SK-N-SH treated with all-trans-retinoic acid at 6 μM for 48 hours (cell line): ENCODE measurements at places on chromosomes 7 and 10.

GRCh38 chr7:27118580-27118979, 12.0 kb downstream of the HOXA4 start:
- no peak for ATAC-seq

DNA sequence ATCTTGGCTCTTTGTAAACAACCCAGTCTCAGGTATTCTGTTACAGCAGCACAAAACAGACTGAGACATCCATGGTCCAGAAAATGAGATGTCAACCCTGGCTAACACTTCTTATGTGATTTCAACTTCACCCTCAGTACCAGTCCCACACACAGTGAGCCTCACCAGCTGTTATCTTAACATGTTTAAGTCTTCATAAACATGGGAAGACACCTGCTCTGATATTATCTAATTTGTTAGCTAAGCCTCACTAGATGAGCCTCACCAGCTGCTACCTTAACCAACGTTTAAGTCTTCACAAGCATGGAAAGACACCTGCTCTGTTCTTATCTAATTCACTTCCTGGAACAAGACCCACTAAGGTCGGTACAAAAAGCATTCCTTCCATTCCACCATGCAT, 130.8 kb downstream of the CALN1 start:
- no peak for ATAC-seq

- ATAC-seq = no peak
Measured at GRCh38 chr7:8015100-8015745, 46.6 kb downstream of the GLCCI1 start.

DNA sequence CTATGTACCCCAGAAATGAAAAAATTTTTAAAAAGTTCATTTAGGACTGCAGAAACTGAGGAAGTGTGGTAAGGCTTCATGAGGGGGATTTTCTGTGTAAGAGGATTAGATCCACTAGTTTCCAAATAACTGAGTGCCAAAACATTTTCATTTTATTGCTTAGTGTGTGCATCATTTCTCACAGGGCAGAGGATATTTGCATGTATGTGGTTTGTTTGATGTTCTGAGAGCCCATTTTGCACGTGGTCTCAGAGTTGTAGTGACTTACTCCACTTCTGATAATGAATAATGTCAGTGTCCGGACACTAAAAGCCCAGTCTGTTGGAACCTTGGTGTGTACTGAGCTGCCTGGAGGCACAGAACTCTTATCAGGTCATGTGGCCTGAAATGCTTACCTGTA, 299.9 kb downstream of the AUTS2 start:
- no peak for ATAC-seq

DNA sequence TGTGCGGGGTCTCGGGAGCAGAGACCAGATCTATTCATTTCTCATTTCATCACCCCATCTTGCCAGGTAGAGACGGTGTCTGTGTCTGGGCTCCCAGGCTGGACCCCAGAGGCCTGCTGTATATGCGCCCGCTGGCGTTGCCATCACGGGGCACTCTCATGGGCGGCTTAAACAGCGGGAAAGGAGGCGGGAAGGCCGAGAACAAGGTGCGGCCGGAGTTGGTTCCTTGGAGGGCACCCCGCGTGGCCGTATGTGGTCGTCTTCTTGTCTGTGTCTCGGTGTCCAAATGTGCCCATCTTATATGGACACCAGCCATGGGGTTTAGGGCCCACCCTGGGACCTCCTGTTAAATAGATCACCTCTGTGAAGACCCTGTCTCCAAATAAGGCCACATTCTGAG, 2.1 kb upstream of the CFAP46 start:
- no peak for ATAC-seq

DNA sequence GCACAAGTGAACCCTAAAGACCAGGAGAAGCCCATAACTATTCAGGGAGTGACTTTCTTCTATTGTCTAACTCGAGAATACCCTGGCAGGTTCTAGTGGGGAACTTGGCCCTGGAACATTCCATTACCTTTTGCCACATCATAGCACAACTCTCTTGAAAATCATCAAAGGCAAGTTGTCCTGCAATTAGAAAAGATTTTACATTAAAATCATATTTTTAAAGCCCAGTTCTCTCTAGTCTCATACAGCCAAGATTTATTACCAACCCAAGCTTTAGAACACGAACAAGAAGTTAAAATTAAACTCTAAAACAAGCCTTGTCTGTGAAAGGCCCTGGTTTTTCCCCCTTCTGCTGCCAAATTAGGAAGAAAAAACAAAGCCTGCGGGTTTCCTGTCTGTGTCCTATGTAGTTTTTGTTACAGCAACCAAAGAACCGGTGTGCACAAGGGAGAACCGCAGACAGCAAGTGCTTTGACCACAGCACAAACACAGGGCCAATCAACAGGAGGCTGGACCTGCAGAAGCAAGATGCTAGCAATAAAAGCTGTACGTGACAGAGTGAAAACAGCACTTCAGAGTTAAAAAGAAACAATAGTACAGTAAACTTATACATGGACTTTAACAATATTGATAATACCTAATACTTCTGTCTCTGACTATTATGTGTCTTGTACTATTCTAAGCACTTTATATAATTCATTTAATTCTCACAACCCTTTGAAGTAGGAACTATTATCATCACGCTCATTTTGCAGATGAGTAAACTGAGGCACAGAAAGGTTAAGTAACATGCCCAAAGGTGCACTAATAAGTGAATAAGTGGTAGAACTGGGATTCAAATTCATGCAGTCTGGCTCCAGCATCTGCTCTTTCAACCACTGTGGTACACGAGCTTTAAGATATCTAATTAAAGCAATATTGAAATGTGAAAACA, 65.8 kb downstream of the STK17A start:
- peak; percentile 5 for ATAC-seq

DNA sequence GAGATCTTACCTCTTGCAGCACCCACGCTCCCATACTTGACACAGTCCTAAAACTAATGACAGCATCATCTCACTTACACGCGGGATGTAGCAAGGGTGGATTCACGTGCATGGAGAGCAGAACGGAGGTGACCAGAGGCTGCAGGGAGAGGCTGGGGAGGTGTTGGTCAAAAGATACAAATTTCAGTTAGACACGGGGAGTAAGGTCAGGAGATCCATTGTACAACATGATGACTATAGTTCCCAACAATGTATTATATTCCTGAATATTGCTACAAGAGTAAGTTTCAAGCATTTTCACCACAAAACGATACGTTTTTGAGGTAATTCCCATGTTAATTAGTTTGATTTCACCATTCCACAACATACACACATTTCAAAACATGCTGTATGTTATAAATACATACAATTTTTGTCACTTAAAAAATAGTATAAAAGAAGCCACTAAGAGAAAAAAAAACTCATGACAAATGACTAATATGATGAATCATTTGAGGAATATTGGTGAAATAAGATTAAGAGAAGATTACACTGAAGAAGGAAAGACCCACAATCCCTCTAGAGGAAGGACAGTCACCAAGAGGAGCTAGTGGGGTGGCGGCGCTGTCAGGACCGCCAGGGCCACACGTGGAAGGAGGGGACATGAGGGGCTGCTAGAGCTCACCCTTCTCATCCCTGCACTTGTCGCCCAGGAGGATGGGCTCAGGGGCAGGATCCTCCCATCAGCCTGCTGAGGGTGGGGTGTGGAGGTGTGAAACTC, 49.4 kb upstream of the EGFR start:
- ATAC-seq = no peak

GRCh38 chr7:2416063-2416462, 12.7 kb downstream of the CHST12 start:
- ATAC-seq = no peak

DNA sequence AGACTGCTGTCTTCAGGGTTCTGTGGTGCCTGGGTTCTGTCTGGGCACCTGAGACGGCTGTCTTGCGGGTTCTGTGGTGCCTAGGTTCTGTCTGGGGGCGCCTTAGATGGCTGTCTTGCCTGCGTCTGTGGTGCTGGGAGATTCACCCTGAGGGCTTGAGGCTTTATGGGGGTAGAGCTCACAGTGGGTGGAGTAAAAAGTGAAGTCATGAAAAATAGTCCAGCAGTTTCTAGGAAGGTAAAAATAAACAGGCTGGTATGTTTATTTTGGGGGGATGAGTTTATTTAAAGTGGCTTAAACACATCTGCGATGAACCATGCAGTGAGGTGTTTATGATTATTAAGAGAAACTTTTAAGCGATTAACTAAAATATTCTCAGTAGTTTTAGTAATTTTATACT, 64.2 kb downstream of the NKX6-2 start:
- ATAC-seq = no peak

- ATAC-seq = no peak
Measured at GRCh38 chr10:61605221-61605620, 57.5 kb upstream of the CABCOCO1 start.

DNA sequence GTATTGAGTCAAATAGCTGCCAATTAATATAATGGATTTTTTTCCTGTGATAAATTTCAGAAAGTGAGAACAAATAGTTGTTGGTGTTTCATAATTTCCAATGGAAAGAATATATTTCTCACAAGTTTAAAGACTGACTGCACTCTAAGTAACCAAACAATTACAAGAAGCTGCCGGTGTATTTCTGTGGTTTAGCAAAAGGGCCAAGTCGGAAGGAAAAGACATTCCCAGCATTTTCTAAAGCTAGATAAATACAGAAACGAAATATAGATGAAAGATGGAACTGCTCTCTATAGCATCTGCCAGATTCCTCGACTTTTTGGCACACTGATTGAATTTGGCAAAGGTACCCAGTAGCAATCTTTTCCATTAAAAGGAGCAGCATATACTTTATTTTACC, 92.7 kb upstream of the MKX start:
- no peak for ATAC-seq

GRCh38 chr7:1232103-1232466, 587 bp upstream of the UNCX start:
- ATAC-seq = no peak

DNA sequence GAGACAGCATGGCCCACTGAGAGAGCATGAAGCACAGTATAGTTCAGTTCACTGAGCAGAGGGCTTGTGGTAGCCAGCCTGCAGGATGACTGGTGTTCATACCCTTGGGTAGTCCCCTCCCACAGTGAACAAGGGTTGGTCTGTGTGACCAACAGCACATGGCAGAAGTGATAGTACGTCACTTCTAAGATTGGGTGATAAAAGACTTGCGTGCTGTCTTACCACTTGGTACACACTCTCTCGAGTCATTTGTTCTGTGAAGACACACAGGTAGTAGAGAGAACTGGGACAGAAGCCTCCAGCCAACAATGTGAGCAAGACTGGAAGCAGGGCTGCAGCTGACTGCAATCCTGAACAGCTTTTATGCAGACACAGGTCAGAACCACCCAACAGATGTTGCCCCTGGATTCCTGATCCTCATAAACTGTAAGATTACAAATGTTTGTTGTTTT, 14.6 kb downstream of the EPC1 start:
- peak; percentile 40 for ATAC-seq

DNA sequence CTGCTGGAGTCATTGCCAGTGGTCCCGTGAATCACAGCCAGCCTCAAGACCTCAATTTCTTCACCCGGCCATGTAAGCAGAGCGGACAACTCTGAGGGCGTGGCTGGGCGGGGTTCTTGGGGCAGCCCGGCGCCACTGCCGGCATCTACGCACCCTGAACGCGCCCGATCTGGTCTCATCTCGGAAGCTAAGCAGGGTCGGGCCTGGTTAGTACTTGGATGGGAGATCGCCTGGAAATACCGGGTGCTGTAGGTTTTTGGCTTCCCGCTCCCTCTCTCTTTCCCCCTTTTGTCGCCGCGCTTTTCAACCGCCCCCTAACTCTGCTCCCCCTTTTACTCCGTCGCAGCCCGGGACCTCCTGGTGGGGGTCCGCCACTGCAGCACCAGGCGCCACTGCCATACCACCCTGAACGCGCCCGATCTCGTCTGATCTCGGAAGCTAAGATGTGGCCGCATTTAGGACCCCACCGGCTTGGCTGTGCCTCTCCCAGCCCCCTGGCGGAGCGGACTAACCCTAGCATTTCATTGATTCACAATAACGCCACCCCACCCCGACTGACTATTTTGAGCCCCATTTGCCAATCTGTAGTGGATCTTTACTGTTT, 25.3 kb downstream of the GARIN1A start:
- peak; percentile 85 for ATAC-seq

GRCh38 chr7:156000601-156001396, 188.5 kb upstream of the SHH start:
- ATAC-seq = peak; percentile 20

GRCh38 chr7:125423458-125424155, 494.0 kb upstream of the POT1 start:
- ATAC-seq = no peak

DNA sequence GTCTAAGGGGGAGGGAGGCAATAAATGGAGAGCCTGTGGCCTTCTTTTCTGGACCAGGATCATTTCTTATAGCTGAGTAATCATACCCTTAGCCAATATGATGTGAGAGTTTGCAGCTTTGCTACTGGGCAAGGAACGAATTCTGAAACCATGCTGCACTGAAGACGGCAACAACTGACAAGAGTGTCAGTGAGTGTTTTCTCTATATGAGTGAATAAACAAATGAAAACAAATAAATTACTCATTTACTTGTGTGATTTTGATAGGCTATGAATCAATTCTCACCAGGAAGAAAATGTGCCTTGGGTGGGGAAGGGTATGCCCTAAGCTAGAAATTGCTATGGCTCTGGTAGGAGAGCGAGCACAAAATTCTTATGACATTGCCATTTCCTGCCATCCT, 79.4 kb upstream of the LRRN3 start:
- no peak for ATAC-seq
